ENCODE measurements at places on chromosomes 2 and 18. TPM values are rescaled to one million over a fixed set of nuclear protein-coding genes. Genes with fewer than 3 reads are reported as not detected.

- DNase-seq: no peak
These were observed 6.9 kb upstream of the SLC14A2 start for GRCh38 chr18:45608400-45608799.

GRCh38 chr2:13005048-13005447, 288.3 kb downstream of the TRIB2 start:
- DNase-seq: no peak

- DNase-seq: no peak
These were observed 28.8 kb upstream of the RMDN2 start for GRCh38 chr2:37896319-37896718.

DNA sequence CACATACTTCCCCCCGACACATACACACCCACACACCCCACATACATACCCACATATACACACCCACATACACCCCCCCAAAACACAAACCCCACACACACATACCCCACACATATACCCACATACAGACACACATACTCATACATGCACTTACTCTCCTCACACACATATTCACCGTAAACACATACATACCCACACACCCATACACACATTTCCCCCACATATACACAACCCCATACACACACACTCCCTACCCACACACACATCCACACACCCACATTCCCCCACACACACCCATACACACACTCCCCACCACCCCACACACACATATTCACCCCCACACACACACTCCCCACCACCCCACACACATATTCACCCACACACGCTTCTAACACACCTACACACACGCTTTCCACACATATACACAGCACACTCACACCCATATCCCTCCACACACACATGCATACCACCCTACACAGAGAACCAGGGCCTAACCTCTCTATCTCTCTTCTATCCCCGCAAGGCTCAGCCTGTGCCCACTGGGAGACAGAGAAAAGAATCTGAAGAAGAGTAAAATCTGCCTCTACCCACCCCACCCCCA, 182.4 kb upstream of the ETAA1 start:
- DNase-seq: no peak

GRCh38 chr18:70363861-70364260, 75.0 kb downstream of the SOCS6 start:
- no peak for DNase-seq

DNA sequence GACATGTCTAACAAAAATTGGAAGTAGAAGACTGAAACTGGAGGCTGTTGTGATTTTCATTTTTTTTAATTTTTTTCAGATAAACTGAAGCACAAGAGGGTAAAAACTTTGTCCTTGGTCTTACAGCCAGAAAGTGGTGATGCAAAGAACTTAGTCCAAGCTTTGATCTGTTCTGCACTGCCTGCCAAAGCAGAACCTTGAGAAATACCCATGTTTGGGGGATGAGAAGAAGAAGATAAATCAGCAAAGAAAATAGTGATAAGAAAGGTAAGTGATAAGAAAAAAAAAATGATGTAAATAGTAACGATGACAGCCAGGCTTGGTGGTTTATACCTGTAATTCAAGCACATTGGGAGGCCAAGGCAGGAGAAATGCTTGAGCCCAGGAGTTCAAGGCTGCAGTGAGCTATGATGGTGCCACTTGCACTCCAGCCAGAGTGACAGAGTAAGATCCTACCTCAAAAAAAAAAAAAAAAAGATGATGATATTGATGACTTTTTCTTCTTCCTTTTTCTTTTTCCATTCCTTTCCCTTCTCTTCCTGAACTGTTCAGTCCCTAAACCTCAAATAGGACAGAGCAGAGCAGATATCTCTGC, 14.6 kb upstream of the NOSTRIN start:
- no peak for DNase-seq

DNA sequence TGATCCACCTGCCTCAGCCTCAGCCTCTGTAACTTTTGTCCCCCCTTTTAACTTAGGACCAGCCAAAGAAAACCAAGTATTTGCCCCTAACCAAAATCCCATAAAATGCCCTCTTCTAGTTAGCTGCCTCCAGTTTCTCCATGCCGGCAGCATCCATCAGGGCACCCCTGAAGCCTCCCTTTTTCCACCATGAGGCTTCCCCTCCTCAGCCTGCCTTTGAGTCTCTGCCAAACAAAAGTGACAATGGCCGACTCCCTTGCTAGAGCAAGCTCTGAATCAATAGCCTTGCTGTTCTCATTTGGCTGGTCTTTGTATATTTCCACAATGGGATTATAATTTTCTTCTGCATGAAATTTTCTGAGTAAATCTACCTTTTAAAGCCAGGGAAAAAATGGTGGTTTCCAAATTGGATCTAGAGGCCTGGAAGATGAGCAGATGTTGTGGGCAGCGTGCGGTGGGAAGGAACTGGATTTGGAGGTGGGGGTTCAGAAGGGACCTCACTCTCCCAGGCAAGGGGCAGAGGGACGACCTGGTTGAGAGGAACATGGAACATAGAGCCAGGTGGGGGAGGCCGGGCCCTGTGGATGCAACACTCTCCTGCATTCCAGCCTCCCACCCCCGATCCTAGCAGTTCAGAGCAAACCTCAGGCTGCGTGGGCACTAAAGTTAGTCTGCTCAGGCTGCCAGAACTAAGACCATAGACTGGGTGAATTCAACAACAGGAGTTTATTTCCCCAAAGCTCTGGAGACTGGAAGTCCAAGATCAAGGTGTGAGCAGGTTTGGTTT, 80.6 kb downstream of the HS6ST1 start:
- DNase-seq: no peak

GRCh38 chr2:208064220-208064961, 39.1 kb upstream of the PLEKHM3 start:
- no peak for DNase-seq

- no peak for DNase-seq
These were observed 273.8 kb downstream of the AGPS start for GRCh38 chr2:177666408-177666807.

DNA sequence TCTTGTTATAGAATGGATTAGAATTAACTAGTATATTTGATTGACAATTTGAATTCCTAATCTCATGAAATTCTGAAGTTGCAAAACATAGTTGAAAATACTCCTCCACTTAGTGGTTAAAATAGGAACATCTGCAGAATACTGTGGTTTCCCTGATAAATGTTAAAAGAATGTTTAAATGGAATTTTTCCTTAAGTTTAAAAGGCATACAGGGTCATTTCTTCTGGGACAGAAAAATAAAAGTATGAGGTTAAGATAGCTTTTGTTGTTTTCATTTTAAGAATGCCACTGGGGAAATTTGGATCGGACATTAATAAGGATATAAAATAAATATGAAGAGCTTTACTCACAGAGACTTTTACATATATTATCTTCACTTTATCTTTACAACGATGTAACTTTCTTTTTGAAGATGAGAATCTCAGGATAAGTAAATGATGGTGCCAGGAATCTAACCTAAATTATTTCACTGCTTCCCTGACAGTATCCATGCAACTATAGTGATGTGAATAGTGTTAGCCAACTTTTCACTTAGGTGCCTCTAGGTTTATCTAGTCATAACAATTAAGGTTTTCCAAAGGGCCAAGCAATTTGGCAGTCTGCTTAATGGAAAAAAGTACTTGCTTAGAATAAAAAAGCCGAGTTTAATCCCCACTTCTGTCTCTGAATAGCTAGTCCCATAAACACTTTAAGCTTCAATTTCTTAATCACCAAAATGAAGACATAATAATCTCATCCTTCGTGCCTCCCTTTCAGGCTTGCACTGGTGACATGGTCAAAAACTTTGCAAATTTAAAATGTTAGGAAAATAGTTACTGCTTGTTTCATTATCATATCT, 151.8 kb upstream of the STK17B start:
- DNase-seq: no peak

- DNase-seq: no peak
These were observed 15.8 kb upstream of the EFR3B start for GRCh38 chr2:25026008-25026530.

GRCh38 chr2:126887506-126887905, 11.2 kb upstream of the TEX51 start:
- DNase-seq: no peak

DNA sequence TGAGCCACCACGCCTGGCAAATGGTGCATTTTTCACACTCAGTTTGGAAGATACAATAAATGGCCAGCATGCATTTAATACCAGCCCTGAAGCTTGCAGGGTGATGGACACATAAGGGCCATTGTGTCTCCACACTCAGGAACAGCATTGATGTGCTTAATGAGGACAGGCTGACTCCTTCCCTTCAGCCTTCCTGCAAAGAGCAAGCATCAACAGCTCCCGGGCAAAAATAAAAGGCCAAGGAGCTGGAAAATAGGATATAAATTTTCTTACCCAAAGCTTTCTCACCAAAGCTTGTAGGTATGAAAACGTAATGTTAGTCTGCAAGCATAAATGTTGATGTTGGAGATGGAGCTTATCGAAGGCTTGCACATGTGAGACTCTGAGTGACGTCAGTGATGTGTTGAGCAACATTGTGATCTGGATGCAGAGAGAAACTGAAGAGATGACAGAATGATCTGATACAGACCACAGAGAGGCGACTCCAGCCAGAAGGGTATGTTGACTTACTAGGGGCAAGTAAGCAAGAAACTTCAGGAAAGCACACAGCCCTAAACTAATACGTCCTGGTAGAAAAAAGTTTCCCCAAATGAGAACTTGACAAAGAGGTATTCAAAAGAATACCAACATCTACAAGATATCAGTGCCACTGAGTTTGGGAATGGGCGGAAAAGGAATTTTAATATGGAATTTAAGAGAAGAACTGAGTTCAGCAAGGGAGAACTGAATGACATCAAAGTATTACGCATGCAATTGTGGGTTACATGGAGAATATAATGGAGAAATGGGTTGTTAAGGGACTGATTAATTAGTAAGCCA, 256.5 kb downstream of the TGIF1 start:
- no peak for DNase-seq

- no peak for DNase-seq
These were observed 160.6 kb upstream of the OSR1 start for GRCh38 chr2:19519045-19519444.

GRCh38 chr2:19870792-19871191, 31.0 kb downstream of the TTC32 start:
- DNase-seq: peak; percentile 3

- no peak for DNase-seq
These were observed 110.4 kb downstream of the CYP26B1 start for GRCh38 chr2:72037261-72037666.

GRCh38 chr2:200189964-200190363, 116.5 kb upstream of the SPATS2L start:
- no peak for DNase-seq

ZNF804A gene
- total RNA-seq: 0.33 TPM

MTLN gene
- total RNA-seq: 137 TPM

IL37 gene
- not detected for total RNA-seq

ABCG5 gene
- not detected for total RNA-seq

LYPD6 gene
- total RNA-seq: 2.0 TPM

CYP26B1 gene
- 0.68 TPM for total RNA-seq

AGPS gene
- 35.1 TPM for total RNA-seq

GKN2 gene
- not detected for total RNA-seq

FBXO48 gene
- 1.1 TPM for total RNA-seq

DNAJC5G gene
- 0.71 TPM for total RNA-seq

Data from sigmoid colon (tissue), 7 donors.